ENCODE measurements at places on chromosomes 1 and 21.

GRCh38 chr1:2378956-2379732 is 12.2 kb downstream of the MORN1 start:
- peak; percentile 78 for DNase-seq

DNA sequence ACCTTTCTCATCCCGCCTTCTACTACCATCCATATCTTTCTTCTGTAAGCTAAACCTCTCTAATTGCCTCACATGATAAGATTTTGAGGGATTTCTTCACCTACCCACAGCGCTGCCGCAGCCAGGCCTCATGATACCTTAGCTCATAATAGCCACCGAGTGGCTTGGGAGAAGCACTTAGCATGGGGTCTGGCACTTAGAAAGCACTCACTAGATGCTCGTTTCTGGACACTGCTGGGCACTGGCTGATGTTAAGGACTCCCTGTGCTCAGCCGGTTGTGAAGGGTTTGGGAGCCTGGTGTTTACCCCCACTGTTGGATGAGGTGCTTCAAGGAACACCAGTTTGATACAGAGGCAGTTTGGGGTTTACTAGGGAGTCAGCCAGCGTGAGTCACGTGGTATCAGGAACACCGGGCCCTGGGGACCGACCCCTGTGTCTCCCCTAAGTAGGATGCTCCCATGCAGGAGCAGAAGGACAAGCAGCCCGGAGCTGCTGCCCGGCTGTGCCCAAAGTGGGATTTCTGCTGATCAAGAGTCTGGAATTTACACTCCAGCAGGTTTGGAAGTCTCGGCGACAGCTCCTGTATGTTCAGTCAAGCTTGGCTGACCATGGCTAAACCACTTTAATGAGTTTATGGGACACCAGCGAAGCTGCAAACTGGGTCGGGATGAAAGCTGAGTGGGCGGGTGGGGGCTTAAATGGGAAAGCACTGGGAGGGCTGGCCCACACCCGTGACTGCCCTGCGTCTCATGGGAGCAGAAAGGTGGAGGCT is 63.3 kb downstream of the GALNT2 start:
- DNase-seq = no peak

- no peak for DNase-seq
Measured at GRCh38 chr1:233158322-233158721, 137.2 kb downstream of the PCNX2 start.

GRCh38 chr21:36003776-36004175 is 56.5 kb downstream of the SETD4 start:
- no peak for DNase-seq

- no peak for DNase-seq
Measured at GRCh38 chr1:11777658-11778322, 15.8 kb downstream of the C1orf167 start.
